ENCODE measurements at places on chromosomes 2 and 18. TPM values are rescaled to one million over a fixed set of nuclear protein-coding genes. Genes with fewer than 3 reads are reported as not detected.
A peak's percentile ranks its signal among the peaks of the same experiment; 100 is the strongest.

GRCh38 chr2:72014831-72015230 lies 132.8 kb downstream of the CYP26B1 start:
- DNase-seq: no peak

- peak; percentile 60 for DNase-seq
Measured at GRCh38 chr2:113283704-113284284, 5.1 kb upstream of the PAX8 start.

Gene SERPINB4
- total RNA-seq: not detected

Gene HPCAL1
- total RNA-seq: 72.2 TPM

DNA sequence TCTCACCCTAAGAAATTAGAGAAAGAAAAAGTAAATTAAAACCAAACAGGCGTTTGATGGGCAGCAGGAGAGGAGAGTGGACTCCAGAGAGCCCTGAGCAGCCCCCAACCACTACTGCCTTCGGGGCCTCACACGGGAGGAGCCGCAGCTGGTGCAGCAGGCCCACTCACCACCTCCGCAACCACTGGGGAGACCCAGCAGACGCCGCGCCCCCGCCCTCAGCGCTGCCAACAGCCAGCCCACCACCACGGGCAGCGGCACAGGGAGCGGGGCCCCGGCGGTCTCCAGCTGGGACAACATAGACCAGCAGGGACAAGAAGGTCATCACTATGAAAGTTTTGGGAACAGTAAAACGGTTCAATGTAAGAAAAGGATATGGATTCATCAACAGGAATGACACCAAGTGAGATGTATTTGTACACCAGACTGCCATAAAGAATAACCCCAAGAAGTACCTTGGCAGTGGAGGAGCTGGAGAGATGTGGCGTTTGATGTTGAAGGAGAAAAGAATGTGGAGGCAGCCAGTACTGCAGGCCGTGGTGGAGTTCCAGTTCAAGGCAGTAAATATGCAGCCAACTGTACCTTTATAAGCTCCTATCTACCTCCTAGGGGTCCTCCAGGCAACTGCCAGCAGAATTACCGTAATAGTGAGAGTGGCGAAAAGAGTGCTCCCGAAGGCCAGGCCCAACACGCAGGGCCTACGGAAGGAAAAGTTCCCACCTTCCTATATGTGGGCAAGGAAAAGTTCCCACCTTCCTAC lies 76.5 kb downstream of the OLA1 start:
- DNase-seq: no peak

- DNase-seq: peak; percentile 45
Measured at GRCh38 chr2:38598991-38599295, 3.8 kb downstream of the HNRNPLL start.

DNA sequence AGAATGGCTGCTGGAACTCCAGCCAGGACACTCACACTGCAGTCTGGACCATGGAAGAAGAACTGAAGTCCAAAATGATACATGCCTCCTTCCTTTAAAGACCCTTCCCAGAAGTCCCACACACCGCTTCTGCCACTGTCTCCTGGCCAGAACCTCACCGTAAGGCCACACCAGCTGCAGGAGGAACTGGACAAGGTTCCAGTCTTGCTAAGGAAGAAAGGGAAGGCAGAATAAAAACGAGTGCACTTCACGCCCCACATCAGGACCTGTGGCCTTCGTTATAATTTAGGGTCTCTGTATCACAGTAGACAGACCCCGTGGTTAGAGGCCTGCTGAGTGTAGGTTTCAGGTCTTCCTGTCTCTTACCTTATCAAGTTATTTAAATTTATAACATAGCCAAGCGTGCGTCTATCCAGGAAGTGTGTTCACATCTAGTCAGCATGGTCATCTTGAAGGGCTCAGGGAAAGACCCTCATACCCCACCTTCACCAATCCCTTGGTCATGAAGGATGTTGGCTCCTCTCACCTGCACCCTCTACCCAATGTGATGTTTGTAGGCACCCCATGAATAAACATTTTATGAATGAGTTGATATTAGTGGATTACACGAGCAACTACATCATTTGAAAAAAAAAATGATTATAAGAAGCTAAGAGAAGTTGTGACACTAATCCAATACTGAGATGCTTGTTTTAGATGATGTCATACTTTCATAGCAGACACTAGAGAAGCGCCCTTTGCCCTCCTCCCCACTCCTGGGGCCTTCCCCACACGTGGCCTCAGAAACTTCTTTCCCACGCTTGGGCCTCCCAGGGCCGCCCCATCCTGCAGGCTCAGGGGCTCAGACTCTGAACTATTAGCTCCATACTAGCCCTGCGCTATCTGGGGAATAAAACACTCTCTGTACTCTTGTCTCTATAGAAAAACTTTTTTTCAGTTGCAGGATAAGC lies 157.6 kb downstream of the FAM210A start:
- DNase-seq: no peak

DNA sequence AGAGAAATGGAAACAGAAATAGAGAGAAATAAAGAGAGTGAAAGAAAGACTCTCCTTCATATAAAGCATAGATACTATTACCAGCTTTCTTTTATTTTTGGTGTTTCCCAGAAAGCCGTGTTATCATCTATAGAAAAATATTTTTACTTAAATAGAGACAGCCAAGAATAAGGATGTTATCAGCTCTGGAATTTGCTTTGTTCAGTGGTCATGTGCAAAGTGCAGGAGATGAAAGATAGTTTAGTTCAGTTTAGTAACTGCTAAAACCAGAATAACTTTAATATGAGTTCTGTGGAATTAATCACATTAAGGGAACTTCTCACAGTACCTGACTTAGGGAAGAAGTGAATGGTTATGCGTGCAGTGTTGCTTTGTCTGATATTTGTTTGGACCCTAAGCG lies 140.4 kb downstream of the CALCRL start:
- no peak for DNase-seq

DNA sequence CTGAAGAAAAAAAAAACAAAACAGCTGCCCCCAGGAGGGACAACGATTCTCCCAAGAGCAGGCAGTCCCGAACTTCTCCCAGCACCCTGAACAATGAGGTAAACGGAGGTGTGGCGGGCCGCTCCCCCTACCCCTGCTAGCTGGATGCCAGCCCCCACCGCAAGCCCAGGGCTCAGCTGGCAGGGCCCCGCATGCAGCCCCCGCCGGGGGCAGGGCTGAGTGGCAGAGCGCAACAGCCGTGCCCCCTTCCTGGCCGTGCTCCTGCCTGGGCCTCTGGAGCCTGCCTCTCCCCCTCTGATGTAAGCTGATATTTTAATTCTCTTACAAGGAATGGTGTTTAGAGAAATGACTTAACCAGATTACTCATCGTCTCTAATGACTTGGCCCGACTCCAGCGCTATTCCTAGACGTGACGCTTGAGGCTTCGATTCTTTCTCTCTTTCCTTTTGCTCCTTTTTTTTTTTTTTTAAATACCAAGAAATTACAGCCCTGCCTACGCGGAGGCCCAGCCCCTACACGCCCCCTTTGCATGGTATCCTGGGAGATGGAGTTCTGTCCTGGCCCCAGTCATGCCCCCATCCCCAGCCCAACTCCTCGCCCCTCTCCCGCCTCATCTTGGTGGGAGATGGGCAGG lies 4.6 kb upstream of the ARID5A start:
- peak; percentile 99 for DNase-seq

- DNase-seq: no peak
Measured at GRCh38 chr2:98815795-98816194, 84.9 kb upstream of the MGAT4A start.

GRCh38 chr2:222919841-222920526 lies 59.1 kb downstream of the ACSL3 start:
- peak; percentile 68 for DNase-seq

GRCh38 chr2:204604061-204604460 lies 58.8 kb downstream of the PARD3B start:
- DNase-seq: peak; percentile 34

DNA sequence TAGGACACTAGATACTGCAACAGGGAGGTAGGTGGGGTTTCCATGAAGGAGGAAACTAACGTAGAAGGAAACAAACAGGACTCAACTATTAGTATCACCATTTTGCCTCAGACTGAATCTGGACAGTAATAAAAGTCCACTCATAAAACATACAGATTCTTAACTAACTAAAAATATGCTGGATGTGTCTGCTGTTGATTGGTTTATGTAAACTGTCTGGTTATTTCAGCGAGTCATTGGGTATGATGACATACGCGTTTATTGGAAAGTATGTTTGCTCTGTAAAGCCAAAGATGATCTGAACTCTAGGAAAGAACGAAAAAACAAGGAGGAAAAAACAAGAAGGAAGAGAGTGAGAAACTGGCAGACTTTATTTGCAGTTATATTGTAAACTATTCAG lies 1816.1 kb upstream of the LRRTM1 start:
- no peak for DNase-seq
